ENCODE measurements at places on chromosomes 11 and 22.

DNA sequence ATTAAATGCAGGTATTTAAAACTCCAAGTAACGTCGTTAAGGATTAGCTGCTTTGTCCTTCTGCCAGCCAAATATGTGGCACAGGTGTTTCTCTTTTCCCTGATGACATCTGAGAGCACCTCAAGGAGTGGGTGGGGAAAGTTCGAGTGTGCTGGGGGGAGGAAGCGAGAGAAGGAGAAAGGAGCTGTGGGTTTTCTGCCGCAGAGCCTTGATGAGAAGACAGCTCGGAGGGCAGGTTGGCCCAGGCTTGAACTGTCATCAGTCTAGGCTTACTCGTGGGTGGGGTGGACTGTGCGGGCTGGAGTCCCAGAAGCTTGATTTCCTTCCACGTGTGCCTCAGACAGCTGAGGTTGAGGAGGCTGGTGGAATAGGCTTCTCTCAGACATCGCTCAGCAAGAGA is 15.2 kb upstream of the SORL1-AS1 start:
- peak; percentile 45 for DNase-seq

DNA sequence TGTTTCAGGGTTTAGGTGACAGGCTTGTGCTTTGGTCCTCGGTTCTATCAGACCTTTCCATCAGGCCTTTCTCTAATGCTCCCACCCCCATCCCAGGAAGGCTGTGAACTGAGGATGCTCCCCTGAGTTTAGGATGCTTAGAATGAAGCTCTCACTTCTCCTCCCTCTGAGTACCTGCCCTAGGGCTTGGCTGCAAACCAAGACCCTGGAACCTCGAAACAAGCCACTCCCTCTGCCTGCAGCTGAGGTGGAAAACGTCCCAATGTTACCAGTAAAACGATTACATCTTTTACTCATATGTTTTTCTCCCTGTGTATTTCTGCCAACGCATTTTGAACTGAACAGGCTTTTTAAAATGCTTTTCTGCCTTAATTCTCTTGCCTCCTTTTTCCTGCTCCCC is 54.5 kb upstream of the BMAL1 start:
- DNase-seq: no peak

DNA sequence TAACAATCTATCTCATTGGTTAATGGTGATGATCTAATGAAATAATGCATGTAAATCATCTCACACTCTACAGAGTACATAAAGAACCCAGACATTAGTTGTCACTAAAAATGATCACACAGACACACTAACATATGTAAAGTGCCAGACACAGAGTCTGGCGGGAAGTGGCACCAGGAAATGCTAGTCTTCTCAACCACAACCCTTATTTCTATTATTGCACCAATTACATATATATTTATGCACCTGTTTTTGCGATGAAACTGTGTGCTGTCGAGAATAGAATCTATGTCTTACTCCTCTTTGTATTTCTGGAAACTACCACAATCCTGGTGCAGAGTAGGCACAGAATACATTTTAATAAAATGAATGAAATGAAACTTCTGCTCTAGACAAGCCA is 25.9 kb upstream of the POU2AF3 start:
- no peak for DNase-seq

DNA sequence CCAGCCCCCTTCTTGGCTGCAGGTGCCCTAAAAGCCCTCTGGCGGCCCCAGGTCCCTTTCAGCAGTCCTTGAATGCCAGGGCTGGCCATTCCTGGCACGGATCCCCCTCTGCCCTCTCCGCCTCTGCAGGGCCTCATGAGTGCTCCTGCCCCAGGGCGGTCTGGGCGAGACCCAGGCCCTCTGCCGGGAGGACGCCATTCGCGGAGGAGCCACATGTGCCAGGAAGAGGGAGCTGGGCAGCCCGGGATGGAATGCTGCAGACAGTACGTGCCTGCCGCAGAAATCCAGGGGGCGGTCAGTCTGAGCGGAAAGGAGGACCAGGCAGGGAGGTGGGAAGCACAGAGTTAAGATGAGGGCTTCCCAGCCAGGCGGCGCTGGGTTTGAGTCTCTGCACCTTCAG is 2.8 kb downstream of the CABP7 start:
- no peak for DNase-seq

- no peak for DNase-seq
These were observed 108.9 kb upstream of the DDI1 start for GRCh38 chr11:103927535-103927934.

DNA sequence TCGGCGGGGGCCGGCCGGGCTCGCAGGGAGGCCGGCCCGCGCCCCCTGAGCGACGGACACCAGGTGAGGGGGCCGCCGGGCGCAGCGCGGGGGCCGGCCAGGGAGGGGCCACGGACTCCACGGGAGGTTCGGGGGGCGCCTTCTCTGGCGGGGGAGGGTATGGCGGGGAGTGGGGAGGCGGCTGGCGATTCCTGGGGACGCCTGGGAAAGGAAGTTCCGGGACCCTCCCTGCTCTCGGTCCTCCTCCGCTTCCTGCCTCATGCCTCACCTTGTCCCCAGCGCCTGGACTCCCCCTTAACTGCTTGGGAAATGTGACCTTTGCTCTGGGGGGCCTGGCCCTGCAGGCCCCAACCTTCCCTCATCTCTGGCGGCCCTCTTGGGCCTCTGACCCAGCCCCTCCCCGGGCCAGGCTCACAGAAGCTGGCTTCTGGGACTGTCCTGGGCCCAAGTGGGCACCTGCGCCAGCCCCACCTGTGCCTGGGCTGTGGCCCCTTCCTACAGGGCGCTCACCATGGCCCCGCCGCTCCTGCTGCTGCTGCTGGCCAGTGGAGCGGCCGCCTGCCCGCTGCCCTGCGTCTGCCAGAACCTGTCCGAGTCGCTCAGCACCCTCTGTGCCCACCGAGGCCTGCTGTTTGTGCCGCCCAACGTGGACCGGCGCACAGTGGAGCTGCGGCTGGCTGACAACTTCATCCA is 516 bp downstream of the LRFN4 start:
- DNase-seq: no peak

DNA sequence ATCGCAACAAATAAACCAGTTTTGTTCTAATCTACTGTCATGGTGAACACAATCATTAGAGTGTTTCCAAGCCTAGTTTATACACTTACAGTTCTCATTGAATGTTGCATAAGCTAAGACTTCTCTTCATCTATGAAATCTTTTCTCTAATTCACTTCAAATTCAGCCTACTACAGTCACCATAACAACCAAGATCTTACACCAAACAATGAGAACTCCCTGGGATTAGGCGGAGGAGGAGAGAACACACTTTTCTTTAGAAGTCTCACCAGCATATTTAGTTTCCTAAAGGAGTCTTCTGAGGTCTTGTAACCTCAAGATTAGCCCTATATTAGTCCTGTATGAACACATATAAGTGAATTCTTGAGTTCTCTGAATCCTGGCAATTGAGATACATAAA is 1889.7 kb downstream of the LRRC4C start:
- no peak for DNase-seq

DNA sequence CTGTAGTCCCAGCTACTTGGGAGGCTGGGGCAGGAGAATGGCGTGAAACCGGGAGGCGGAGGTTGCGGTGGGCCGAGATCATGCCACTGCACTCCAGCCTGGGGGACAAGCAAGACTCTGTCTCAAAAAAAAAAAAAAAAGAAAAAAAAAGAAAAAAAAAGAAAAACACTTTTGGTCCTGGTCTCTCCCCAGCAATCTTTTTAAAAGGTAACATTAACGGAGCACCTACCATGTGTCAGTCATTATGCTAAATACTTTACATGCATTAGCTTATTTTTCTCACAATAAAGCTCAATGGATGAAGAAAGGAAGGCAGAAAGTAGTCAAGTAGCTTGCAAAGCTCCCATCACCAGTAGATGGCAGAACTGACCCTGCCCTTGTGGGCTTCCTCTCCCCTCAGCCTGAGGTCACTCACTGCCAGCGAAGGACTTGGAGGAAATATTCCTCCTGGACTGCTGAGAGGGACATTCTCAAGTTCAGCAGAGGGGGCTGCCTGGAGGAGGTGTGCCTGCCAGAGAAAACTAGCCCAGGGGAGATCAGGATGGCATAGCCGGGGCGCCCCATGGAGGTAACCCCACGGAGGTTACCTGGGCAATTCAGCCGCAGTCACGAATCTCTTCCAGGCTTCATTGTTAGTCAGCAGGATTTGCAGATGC is 15.5 kb downstream of the APOL3 start:
- DNase-seq: no peak

- DNase-seq: no peak
These were observed 79.4 kb downstream of the ZC3H12C start for GRCh38 chr11:110172468-110173065.

DNA sequence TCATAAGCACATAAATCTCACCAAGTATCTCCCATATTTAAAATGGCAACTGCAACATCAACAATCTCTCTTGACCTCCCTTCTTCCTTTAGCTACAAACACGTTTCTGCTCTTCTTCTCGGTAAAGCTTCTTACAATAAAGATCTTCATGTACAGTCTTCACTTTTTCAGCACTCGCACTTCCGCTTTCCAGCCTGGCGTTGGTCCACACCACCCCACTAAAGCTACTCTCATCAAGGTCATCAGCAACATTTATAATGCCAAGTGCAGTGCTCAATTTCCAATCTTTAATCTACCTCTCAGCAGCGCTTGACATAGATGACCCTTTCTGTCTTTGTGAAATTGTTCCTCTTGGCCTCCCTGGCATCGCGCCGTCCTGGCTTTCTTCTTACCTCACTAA is 33.6 kb downstream of the NTM start:
- no peak for DNase-seq

- no peak for DNase-seq
These were observed 37.6 kb downstream of the PTPRJ start for GRCh38 chr11:48017831-48018527.

- no peak for DNase-seq
These were observed 115.8 kb upstream of the PARVA start for GRCh38 chr11:12261551-12261950.

GRCh38 chr22:38310518-38311322 is 6.5 kb downstream of the CSNK1E start:
- DNase-seq: no peak

DNA sequence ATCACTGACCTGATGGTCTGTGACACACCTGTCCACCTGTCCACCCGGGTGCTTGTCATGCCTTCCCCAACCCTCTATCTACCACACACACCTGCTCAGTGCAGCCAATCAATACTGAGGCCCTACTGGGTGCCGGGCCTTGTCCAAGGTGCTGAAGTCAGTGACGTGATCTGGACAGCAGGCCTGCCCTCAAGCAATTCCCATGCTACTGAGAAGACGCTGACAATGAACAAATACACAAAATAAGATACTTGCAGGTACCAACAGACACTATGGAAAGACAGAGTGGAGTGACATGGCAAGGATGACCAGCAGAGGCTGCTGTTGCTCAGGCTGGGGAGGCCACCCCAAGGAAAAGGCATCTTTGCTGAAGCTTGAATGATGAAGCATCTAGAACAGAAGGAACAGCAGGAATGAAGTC is 21.2 kb downstream of the PLAAT3 start:
- no peak for DNase-seq

GRCh38 chr11:128903248-128904061 is 12.3 kb downstream of the KCNJ5 start:
- no peak for DNase-seq

DNA sequence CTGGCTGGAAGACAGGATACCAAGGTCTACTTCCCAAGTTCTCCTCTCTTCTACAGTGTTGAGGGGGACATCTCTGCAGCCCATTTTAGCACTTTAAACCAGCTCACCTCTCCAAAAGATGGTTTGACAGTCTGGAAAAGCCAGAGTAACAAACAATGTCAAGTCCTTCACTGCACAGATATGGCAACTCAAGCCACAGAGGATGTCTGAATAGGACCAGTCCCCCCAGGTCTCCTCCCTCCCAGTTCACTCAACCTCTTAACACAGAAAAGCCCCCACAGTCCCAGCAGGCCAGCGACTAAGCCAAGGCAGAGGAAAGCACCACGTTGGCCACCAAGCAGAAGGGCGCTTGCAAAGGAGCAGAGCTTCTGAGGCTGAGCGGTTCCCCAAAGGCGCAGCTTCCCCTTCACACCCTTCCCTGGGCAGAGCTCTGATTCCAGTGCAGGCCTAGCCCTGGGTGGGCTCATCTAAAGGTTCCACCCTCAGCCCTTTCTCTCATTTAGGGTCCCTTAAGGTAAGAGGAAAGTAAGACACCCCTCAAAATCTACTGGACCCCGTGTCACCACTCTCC is 62.7 kb downstream of the PAK1 start:
- peak; percentile 8 for DNase-seq

DNA sequence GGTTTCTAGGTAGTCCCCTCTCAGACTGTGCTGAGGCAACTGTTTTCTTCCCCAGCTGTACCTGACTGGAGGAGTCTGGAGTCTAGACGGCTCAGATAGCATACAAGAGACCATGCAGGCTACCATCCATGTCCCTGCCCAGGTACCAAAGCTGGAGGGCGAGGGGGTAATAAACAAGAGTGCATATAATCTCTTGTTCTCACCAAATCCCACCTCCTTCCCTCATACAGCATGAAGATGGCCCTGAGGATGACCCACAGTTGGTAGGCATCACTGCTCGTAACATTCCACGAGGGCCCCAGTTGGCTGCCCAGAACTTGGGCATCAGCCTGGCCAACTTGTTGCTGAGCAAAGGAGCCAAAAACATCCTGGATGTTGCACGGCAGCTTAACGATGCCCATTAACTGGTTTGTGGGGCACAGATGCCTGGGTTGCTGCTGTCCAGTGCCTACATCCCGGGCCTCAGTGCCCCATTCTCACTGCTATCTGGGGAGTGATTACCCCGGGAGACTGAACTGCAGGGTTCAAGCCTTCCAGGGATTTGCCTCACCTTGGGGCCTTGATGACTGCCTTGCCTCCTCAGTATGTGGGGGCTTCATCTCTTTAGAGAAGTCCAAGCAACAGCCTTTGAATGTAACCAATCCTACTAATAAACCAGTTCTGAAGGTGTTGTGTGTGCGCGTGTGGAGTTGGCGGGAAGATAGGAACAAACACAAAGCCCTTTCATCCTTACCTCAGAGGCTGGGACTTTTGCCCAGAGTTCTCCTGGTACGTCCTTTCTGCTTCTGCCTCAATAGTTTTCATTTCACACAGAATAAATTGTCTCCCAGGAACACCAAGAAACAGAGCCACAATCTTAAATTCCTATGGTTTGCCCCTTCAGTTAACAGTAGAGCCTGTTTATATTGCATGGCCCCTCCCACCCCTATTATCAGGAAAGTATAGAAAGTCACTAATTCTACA is 8.5 kb downstream of the HMBS start:
- no peak for DNase-seq

GRCh38 chr11:32561835-32562234 is 21.8 kb upstream of the EIF3M start:
- no peak for DNase-seq
